ENCODE measurements at places on chromosomes 2 and 18.

DNA sequence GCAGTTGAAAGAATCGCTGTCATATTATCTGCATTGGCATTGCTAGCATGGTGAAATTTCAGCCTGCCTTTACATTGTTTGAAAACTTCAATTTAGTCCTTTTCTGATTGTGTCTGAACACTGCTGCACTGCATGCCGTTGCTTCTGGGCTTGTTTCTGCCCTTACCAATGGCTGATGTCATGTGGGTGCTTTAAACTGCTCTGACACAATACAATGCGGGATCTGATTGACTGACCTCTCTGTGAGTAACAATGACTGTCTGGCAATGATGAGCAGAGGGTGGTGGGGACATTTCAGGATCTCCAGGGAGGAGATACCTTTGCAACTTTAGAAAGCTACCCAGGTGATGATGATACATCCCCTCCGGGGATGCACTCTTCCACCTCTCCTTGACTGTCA is 119.5 kb upstream of the ZBTB14 start:
- H3K36me3 ChIP-seq = no peaks in the 10 kb centered on the region
- peak overlapping the region; percentile 50 for H3K27ac ChIP-seq
- H3K4me1 ChIP-seq = peaks cover 20% of the 10 kb centered on the region
- H3K4me3 ChIP-seq = no peak overlapping the region
- DNase-seq = no peak
- no peaks in the 10 kb centered on the region for H3K27me3 ChIP-seq

- H3K4me3 ChIP-seq = no peak overlapping the region
- H3K27me3 ChIP-seq = peaks cover 8% of the 10 kb centered on the region
Observed at GRCh38 chr2:2014251-2014771, 270.0 kb upstream of the PXDN start.

DNA sequence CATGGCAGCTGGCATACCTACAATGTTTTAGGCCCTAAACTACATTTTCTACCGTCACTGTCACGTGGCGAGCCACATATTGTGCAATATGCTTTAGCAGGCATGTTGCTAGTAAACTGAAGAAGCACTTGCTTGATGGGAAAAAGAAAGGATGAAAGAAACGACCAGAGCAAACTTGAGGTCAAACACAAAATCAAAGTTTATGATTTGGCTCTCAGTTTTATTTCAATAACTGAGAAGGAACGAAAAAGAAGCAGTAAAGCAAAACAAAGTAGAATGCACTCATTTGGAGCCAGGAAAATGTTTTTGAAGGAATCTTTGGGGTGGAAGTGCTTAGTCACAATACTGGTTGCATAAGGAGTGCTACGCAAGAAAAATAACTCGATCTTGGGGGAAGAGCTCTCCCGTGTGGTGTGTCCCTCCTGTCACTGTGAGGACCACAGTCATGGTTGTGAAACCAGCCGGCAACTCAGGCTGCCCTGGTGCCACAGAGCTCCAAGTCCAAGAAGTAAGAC is 349.8 kb downstream of the RBM43 start:
- no peaks in the 10 kb centered on the region for H3K27me3 ChIP-seq

DNA sequence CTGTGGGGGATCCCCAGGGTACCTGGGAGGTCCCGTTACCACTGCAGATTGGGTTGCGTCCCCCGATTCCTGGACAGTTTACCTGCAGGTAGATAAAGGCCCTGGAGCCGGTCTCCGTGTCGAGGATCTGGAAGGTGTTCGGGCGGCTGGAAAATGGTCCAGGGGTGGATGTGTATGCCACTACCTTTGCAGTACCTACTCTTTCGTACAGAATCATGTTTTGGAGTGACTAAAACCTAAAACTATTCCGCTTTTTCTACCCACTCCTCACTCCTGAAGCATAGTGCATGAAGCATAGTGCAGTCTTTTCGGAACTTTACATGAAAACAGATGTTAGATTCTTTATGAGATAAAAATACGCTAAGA is 418 bp downstream of the WDR75 start:
- H3K27ac ChIP-seq = peak overlapping the region; percentile 99
- DNase-seq = no peak
- H3K4me1 ChIP-seq = peaks cover 9% of the 10 kb centered on the region

DNA sequence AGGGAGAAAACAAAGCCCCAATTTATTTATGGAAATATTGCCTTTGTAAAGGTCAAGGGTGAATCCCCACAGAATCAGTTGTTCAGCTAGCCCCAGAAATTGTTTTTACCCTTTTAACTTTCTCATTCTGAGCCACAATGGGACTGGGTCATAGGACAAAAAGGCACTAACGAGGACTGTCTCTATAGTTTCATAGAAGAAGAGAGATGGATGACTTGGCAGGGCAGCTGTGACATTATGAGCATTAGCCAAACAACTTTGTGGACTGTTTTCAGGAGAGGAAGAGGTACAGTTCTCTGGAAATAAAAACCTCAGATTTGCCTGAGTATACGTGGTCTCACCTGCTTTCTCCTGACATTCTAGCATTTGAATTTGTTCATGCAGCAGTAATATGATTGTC is 1155.8 kb upstream of the CHAC2 start:
- DNase-seq = no peak
- no peak overlapping the region for H3K27ac ChIP-seq
- no peaks in the 10 kb centered on the region for H3K27me3 ChIP-seq
- no peak overlapping the region for H3K4me3 ChIP-seq

DNA sequence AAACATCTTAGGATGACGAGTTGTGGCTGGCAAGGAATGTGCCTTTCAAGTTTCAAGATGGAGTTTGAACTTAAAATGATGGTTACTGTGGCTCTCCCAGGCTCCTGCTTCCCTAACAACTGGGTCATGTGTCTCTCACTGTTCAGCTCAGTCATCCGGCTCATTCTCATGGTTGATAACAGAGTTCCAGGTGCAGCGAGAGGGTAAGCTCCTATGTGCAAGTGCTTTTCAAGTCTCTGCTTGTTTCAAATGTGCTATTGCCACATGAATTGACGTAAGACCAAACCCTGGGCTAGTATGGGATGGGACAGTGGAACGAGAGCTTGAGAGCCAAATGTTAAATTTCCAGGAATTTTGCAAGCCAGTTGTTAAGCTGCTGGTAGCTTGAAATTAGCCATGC is 19.5 kb upstream of the PUM2 start:
- peaks cover 11% of the 10 kb centered on the region for H3K4me1 ChIP-seq
- no peak overlapping the region for H3K27ac ChIP-seq
- H3K27me3 ChIP-seq = no peaks in the 10 kb centered on the region
- H3K4me3 ChIP-seq = no peak overlapping the region

DNA sequence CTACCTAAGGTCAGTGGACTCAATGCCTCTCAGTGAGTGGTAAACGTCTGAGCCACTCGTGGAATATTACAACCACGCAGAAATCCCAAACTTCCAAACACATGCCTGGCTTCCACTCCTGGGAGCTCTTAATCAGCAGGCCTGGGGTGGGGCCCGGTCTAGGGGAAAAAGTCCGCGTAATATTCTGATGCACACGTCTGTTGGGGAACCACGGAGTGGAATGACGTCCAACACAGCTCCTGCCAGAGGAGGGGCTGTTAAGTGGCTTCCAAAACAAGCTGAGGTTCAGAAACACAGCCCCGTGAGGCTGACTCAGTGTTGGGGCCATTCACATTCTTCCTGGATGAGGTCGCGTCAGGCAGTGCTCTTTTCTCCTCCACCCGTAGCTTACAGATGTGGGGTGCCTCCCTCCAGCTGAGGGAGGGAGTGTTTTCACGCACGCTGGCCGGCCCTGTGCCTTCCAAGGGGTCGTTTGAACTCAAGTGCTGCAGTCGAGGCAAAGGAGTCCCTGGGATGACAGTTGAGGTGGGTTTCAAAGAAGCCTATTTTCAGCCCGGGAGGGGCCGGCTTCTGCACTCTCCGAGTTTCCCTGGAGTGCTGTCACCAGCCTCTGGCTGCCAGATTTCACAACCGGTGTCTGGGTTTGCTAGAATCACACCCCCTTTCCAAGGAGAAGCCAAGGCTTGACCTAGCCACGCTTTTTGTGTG is 73.1 kb downstream of the ACKR3 start:
- H3K27ac ChIP-seq = peak overlapping the region; percentile 34
- DNase-seq = peak; percentile 53

- H3K36me3 ChIP-seq = no peaks in the 10 kb centered on the region
- no peaks in the 10 kb centered on the region for H3K27me3 ChIP-seq
- no peak overlapping the region for H3K4me3 ChIP-seq
- DNase-seq = no peak
Observed at GRCh38 chr18:3118195-3119010, 101.4 kb downstream of the MYOM1 start.

- H3K27ac ChIP-seq = no peak overlapping the region
- no peaks in the 10 kb centered on the region for H3K27me3 ChIP-seq
- H3K4me1 ChIP-seq = no peaks in the 10 kb centered on the region
- no peak overlapping the region for H3K4me3 ChIP-seq
- no peaks in the 10 kb centered on the region for H3K36me3 ChIP-seq
- DNase-seq = no peak
Observed at GRCh38 chr2:155815851-155816250, 516.7 kb downstream of the NR4A2 start.

GRCh38 chr2:37833423-37833822 is 91.7 kb upstream of the RMDN2 start:
- peaks cover 4% of the 10 kb centered on the region for H3K27me3 ChIP-seq
- H3K36me3 ChIP-seq = no peaks in the 10 kb centered on the region
- peaks cover 30% of the 10 kb centered on the region for H3K4me1 ChIP-seq

DNA sequence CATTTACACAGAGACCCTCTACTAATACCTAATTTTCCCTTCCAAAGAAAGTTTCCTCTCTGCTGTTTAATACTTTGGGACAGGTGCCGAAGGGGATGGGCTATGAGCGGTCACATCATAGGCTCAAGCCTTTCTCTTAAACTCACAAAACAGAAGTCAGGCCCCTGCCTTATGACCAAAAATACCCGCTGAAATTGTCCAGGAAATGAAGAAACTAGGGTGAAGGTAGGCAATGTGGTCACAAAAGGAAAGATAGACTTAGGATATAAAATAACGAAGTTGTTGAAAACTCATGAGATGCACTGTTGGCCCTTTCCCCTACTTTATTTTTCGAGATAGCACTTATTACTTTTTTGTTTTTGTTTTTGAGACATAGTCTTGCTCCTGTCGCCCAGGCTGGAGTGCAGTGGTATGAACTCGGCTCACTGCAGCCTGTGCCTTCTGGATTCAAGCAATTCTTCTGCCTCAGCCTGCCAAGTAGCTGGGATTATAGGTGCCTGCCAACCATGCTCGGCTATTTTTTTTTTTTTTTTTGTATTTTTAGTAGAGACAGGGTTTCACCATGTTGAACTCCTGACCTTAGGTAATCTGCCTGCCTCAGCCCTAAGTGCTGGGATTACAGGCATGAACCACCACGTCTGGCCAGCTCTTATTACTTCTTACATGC is 16.3 kb downstream of the SLC8A1 start:
- no peaks in the 10 kb centered on the region for H3K27me3 ChIP-seq
- no peak for DNase-seq
- peaks cover 10% of the 10 kb centered on the region for H3K36me3 ChIP-seq
- H3K27ac ChIP-seq = no peak overlapping the region

- H3K4me1 ChIP-seq = peaks cover 23% of the 10 kb centered on the region
- DNase-seq = no peak
- peaks cover 7% of the 10 kb centered on the region for H3K36me3 ChIP-seq
- no peaks in the 10 kb centered on the region for H3K27me3 ChIP-seq
- peak overlapping the region; percentile 100 for H3K4me3 ChIP-seq
Observed at GRCh38 chr2:196925768-196926561, 542 bp downstream of the PGAP1 start.

- H3K27me3 ChIP-seq = no peaks in the 10 kb centered on the region
- H3K4me3 ChIP-seq = no peak overlapping the region
- DNase-seq = no peak
- H3K27ac ChIP-seq = no peak overlapping the region
- no peaks in the 10 kb centered on the region for H3K36me3 ChIP-seq
Observed at GRCh38 chr2:22382479-22383169, 1002.4 kb upstream of the KLHL29 start.

GRCh38 chr2:108943751-108944150 is 45.3 kb downstream of the EDAR start:
- peak overlapping the region; percentile 63 for H3K4me3 ChIP-seq
- H3K27ac ChIP-seq = peak overlapping the region; percentile 92
- H3K36me3 ChIP-seq = peaks cover 16% of the 10 kb centered on the region
- no peaks in the 10 kb centered on the region for H3K27me3 ChIP-seq

GRCh38 chr18:2108591-2108990 is 462.7 kb downstream of the METTL4 start:
- no peak overlapping the region for H3K4me3 ChIP-seq
- H3K27me3 ChIP-seq = peaks cover 4% of the 10 kb centered on the region
- DNase-seq = no peak
- no peaks in the 10 kb centered on the region for H3K36me3 ChIP-seq

- peaks cover 26% of the 10 kb centered on the region for H3K4me1 ChIP-seq
- H3K27ac ChIP-seq = no peak overlapping the region
- H3K27me3 ChIP-seq = no peaks in the 10 kb centered on the region
- H3K36me3 ChIP-seq = no peaks in the 10 kb centered on the region
Observed at GRCh38 chr2:81895620-81896250, 1591.2 kb upstream of the LRRTM1 start.

DNA sequence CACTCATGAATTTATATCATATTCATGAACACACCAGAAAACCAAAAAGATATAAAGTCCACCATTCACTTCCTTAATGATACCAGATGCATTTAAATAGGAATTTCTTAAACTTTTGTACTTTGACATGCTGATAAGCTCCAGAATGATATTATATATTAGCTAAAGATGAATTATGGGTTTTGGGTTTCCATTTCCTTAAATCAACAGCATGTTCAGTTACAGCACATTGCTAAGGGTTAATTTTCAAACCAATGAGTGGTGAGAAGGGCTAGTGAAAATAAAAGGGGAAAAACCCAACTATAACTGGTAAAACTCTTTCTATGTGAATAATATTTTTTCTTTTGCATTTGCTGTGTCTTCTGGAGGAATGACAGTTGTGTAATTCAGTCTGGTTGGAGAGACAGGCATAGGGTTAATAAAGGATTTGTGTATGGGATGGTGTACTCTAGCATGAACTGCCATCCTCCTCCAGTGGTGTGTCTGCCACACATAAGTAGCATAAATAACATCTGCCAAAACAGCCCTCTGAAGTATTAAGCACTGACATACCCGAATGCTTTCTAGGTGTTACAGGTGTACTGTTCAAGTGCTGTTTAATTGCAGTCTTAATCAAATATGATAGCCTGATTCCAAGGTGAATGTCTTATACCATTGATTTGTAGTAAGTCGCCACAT is 19.3 kb upstream of the CPS1 start:
- H3K4me1 ChIP-seq = peaks cover 9% of the 10 kb centered on the region
- no peak overlapping the region for H3K4me3 ChIP-seq
- no peak for DNase-seq
- H3K27ac ChIP-seq = no peak overlapping the region
- H3K36me3 ChIP-seq = no peaks in the 10 kb centered on the region
- peaks cover 8% of the 10 kb centered on the region for H3K27me3 ChIP-seq

GRCh38 chr18:48193521-48194492 is 215.4 kb downstream of the ZBTB7C start:
- H3K4me1 ChIP-seq = peaks cover 17% of the 10 kb centered on the region
- H3K27me3 ChIP-seq = peaks cover 5% of the 10 kb centered on the region
- DNase-seq = no peak
- H3K4me3 ChIP-seq = no peak overlapping the region
- H3K36me3 ChIP-seq = no peaks in the 10 kb centered on the region

GRCh38 chr18:46322411-46322891 is 218.3 kb downstream of the HAUS1 start:
- DNase-seq = peak; percentile 36
- H3K27ac ChIP-seq = peak overlapping the region; percentile 86
- H3K27me3 ChIP-seq = peaks cover 4% of the 10 kb centered on the region
- H3K4me3 ChIP-seq = peak overlapping the region; percentile 62
- peaks cover 34% of the 10 kb centered on the region for H3K4me1 ChIP-seq

Measured in type B pancreatic cell (in vitro differentiated cells).